Fibroblast of villous mesenchyme (primary cell): ENCODE measurements at places on chromosomes 12 and 14. TPM values are rescaled to one million over a fixed set of nuclear protein-coding genes. Genes with fewer than 3 reads are reported as not detected.
A peak's percentile ranks its signal among the peaks of the same experiment; 100 is the strongest.

DNA sequence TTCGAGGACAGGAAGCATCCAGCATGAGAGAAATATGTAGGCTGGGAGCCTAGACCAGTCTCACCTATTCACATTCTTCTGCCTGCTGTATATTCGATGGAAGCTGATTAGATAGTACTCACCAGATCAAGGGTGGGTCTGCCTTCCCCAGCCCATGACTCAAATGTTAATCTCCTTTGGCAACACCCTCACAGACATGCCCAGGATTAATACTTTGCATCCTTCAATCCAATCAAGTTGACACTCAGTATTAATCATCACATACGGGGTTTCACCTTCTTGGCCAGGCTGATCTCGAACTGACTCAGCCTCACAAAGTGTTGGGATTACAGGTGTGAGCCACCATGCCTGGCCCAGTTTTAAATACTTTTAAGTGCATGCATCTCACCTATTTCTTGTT lies 30.5 kb upstream of the SLC10A1 start:
- DNase-seq, result no peak

DNA sequence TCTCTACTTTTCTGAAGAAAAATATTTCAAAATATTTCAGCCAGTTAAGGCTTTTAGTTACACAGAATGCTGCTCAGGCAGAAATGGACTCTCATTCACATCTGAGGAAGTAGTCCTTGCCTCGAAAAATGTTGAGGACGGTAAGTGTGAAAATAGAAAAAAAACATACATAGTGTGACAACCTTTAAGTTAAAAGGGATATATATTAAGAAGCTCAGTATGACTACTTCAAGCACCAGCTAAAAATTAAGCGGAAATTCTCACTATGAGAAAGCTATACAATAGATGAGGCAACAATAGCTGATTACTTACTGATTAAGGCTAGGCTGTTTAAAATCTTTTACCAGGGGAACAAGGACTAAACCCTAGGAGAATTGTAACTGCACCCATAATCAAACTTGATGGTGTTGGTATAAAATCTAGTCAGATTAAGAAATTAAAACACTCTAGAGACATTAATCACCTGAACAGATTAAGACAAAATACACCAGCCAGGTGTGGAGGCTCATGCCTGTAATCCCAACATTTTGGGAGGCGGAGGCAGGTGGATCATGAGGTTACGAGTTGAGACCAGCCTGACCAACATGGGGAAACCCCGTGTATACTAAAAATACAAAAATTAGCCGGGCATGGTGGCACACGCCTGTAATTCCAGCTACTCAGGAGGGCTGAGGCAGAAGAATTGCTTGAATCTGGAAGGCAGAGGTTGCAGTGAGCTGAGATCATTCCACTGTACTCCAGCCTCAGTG lies 53.9 kb downstream of the HNRNPC start:
- DNase-seq, result no peak

DNA sequence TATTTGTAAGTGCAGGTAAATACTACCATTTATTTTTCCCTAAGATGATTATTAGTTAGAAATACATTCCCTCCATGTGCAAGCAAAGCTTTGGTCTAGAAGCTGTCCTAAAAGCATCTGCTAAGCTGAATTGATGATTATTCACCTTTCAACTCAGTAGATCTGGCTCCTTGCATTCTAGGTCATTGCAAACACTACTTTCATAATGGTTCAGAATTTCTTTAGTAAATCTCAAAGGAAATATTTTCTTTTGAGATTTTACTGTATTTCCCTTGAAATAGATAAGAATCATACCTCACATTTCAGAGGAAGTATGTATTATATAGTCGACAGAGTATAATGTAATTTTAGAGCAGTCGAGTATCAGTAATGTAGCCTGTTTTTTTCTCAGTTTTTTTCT lies 2.4 kb downstream of the ETNK1 start:
- peak; percentile 24 for DNase-seq

- no peak for DNase-seq
These were observed 194.5 kb upstream of the C14orf180 start for GRCh38 chr14:104385111-104385510.

- no peak for DNase-seq
These were observed 53.9 kb downstream of the METTL25 start for GRCh38 chr12:82412246-82412645.

GRCh38 chr14:77681196-77682157 lies 26.3 kb downstream of the ALKBH1 start:
- peak; percentile 34 for DNase-seq

- peak; percentile 80 for DNase-seq
These were observed 12.5 kb upstream of the MARK3 start for GRCh38 chr14:103372552-103373304.

- DNase-seq, result no peak
These were observed 22.4 kb upstream of the PPP1CC start for GRCh38 chr12:110765111-110765510.

GRCh38 chr12:53750812-53751335 lies 905 bp downstream of the CISTR start:
- no peak for DNase-seq

DNA sequence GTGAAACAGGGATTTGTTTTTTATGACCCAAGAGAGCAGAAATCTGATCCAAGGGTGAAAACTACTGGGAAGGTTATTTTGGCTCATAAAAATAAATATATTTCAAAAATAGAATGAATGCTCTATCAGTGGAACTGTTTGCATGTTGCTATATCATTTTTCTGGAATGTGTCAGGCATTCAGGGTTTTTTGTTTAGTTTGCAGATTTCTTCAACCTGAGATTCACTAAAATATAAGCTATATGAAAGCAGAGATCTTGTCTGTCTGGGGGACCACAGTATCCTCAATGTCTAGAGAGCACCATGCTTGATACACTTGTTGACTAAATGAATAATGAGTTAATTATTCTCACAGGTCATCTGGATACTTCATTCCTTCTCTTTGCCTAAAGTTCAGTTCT lies 165.1 kb downstream of the NUBPL start:
- no peak for DNase-seq

DNA sequence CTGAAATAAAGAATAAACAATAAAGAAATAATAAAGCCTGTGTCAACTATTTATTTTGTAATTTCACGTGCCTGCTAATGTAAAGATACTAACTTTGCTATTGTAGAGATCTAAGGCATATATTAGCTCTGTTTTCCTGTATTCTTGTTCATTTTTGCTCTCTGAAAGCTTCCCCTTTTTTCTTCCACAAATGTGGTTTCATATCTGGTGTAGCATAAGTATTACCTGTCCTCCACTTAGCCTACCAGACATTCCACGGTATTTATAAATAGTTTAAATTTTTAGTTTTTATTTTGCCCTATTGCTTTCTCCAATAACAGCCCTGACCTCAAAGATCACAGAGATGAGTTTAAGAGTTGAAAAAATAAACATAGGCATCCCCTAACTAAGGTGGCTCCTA lies 92.6 kb upstream of the ATP2B1 start:
- DNase-seq, result no peak

GRCh38 chr12:118103201-118103600 lies 610 bp downstream of the VSIG10 start:
- peak; percentile 26 for DNase-seq

GRCh38 chr12:124279315-124279714 lies 15.6 kb upstream of the RFLNA start:
- DNase-seq, result no peak

DNA sequence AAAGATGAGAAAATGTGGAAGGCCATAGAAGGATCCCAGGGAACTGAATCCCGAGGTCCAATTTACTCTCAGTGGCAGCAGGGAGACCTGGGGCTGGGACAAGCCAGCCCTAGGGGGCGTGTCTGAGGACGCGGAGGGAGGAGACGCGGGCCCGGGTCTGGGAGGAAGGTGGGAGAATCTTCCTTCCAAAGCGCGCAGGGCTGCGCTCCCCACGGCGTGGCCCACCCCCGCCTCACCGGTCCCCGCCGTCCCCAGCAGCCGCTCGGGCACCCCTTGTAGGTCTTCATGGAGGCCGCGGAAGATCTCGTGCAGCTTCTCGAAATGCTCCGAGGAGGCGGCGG lies 323 bp downstream of the VTI1B start:
- DNase-seq, result peak; percentile 73

GRCh38 chr12:73421832-73422231 lies 1115.8 kb upstream of the ATXN7L3B start:
- DNase-seq, result peak; percentile 1

- no peak for DNase-seq
These were observed 19.1 kb upstream of the ALX1 start for GRCh38 chr12:85260896-85261295.

DNA sequence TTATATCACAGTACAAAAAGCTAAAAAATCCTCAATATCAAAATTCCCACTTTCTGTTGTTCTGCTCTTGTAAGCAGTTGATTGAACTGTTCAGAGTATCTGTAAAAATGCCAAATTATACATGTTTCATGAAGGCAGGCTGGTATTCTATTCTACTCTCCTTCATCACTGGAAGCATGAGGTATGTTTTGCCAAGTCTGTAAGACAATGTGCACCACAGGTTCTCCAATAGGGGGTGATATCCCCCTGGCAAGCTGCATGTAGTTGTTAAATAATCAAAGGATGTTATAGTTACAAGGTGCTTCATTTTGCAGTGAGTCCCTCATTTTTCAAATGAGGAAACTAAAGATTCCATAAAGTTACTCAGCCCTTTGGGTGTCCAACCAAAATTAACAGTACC lies 15.1 kb upstream of the NEK9 start:
- peak; percentile 65 for DNase-seq

Gene GYS2
- total RNA-seq, result not detected in 2 replicates

Gene SVOP
- not detected in 2 replicates for total RNA-seq

Gene EEF1AKMT3
- total RNA-seq, result 6.9 and 8.1 TPM in 2 replicates

Gene MYBPC1
- total RNA-seq, result not detected in 2 replicates
